ENCODE measurements at places on chromosomes 1 and 21. TPM values are rescaled to one million over a fixed set of nuclear protein-coding genes. Genes with fewer than 3 reads are reported as not detected.

The LRRC38 gene
- not detected for total RNA-seq

The C1orf94 gene
- total RNA-seq = not detected

The B3GALT5 gene
- total RNA-seq = under 0.01 TPM

The ANKRD65 gene
- total RNA-seq = 1.2 TPM

The F5 gene
- not detected for total RNA-seq
